ENCODE measurements at places on chromosomes 16 and 17. TPM values are rescaled to one million over a fixed set of nuclear protein-coding genes. Genes with fewer than 3 reads are reported as not detected.

DNA sequence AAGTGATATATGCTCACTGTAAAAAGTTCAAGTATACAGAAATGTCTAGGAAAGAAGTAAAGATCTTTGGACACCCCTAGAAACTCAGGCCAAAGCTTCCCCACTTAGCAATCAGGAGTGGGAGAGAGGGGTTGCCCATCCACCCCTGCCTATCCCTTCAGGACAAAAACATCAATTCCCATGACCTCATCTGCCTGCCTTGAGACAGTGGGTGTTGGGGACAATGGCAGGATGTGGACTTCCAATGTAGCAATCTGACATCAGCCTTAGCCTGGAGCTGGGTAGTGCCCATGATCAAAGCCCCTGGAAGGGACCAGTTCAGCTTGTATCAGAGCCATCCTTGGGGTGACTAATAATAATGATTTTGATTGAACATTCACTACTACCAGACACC is 18.1 kb downstream of the ITPRIPL2 start:
- H3K4me1 ChIP-seq, result peaks cover 48% of the 10 kb centered on the region
- H3K27me3 ChIP-seq, result no peaks in the 10 kb centered on the region
- DNase-seq, result no peak

GRCh38 chr17:77346765-77347164 is 206.0 kb downstream of the SEC14L1 start:
- peaks cover 33% of the 10 kb centered on the region for H3K4me1 ChIP-seq
- no peaks in the 10 kb centered on the region for H3K27me3 ChIP-seq
- peak; percentile 9 for DNase-seq

DNA sequence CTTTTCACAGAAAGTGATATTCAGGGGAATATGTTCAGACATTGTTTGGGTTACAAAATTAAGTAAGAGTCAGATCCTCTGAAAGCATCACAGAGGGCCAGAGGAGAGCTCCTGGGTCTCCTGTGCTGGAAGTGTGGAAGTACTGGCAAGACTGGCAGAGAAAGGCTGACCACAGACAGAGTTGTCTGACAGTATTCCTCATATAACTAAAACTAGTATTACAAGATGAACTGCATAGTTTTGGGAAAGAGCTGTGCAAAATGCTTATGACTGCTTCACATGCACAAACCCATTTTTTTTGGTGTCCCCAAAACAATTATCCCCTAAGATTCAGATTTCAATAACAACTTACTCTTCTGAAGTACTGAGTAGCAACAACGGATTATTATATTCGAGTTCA is 35.2 kb downstream of the N4BP1 start:
- H3K4me3 ChIP-seq, result no peak overlapping the region
- no peaks in the 10 kb centered on the region for H3K27me3 ChIP-seq
- no peaks in the 10 kb centered on the region for H3K36me3 ChIP-seq
- DNase-seq, result no peak
- peaks cover 47% of the 10 kb centered on the region for H3K4me1 ChIP-seq
- no peak overlapping the region for H3K27ac ChIP-seq

DNA sequence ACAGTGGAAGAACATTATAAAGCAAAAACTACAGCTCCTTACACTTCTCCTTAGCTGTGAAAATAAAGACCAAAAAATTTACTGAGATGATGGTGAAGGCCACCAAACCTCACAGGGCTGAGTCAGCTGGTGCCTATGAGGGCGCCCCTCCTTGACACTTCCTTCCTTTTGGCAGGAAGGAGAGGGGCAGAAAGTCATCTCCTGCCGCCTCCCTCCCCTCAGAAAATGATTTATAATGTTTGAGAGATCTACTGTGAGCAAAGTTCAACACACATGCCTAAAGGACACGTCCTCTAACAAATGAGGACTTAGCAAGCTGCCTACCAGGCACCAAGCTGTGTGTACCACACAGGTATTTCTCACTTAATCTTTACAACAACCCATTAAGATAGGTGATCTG is 245.7 kb downstream of the PRKCA start:
- H3K36me3 ChIP-seq, result no peaks in the 10 kb centered on the region
- H3K27ac ChIP-seq, result no peak overlapping the region
- no peaks in the 10 kb centered on the region for H3K27me3 ChIP-seq
- H3K4me3 ChIP-seq, result no peak overlapping the region

DNA sequence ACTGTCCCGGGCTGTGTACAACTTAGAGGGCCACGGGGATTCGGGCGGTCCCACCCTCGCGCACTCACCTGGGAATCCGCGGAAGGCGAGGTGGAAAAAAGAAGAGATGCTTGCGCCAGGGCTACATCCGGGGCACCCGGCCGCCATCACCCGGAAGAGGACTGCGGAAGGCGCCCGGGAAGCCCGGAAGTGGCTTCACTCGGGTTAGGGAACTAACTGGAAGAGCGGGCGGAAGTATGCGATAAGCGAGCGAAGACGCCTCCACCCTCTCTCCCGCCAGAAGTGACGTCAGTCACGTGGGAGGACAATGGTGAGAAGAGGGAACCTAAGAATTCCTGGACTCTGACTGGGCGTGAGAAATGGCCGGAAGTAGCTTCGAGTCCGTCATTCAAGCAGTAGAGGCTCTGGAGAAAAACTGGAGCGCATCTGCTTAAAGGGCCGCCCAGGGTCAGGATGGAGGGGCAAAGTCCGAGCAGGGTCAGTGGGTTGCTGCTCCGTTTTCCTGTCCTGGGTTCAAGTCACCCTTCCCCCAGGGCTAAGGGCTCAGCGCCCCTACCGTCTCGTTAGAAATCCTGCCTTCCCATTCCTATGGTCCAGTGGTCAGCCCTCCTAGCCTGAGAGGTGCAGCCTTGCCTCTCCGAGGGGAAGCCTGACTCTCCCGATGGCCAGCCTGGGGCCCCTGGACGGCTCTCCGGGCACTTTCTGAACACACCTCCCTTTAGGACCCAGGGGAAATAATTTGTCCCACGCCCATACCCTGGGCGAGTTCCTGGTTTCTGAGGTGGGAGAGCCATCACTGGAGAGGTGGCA is at the start of gene CD2BP2:
Gene CD2BP2, minus strand, starts transcription at position 165 of the 810 bp plus-strand sequence. CDS start 627 bp downstream, outside the sequence.
- H3K27me3 ChIP-seq, result no peaks in the 10 kb centered on the region
- peak within 1 kb of the TSS; percentile 95 for H3K27ac ChIP-seq
- DNase-seq, result peak; percentile 98
- H3K36me3 ChIP-seq, result peaks cover 62% of the 10 kb centered on the region
- H3K4me1 ChIP-seq, result peaks cover 53% of the 10 kb centered on the region

Gene NOL3
- total RNA-seq, result 113 TPM

- H3K4me3 ChIP-seq, result no peak overlapping the region
- H3K36me3 ChIP-seq, result no peaks in the 10 kb centered on the region
- no peak overlapping the region for H3K27ac ChIP-seq
- peaks cover 22% of the 10 kb centered on the region for H3K4me1 ChIP-seq
- no peaks in the 10 kb centered on the region for H3K27me3 ChIP-seq
- no peak for DNase-seq
Observed at GRCh38 chr17:81015136-81015535, 19.8 kb upstream of the BAIAP2 start.

DNA sequence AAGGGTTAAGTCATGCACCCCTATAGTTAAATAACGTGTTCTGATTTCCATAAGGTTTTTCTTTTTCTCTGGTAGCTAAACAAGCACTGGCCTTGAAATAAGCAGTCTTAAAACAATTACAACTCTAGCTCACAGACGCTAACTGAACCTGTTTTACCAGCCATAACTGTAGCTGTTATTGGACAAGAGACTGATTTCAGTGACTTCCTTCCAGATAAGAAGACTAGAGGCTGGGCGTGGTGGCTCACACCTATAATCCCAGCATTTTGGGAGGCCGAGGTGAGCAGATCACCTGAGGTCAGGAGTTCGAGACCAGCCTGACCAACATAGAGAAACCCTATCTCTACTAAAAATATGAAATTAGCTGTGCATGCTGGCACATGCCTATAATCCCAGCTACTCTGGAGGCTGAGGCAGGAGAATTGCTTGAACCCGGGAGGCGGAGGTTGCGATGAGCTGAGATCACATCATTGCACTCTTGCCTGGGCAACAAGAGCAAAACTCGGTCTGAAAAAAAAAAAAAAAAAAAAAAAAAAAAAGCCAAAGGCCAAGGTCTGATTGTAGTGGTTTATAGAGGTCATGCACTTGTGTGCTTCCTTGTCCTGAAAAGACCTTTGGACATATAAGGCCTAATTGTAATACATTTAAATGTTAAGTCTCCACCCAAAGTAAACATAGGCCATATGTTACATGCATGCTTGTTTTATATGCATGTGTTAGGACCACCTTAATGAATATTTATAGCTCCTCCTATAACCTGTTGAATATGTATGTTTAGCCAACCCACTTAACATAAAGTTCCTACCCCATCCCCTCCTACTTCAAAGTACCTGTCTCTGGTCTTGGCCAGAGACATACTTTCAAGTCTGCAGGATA is 319.5 kb upstream of the CA10 start:
- H3K27ac ChIP-seq, result no peak overlapping the region
- H3K4me1 ChIP-seq, result no peaks in the 10 kb centered on the region
- H3K36me3 ChIP-seq, result no peaks in the 10 kb centered on the region
- H3K27me3 ChIP-seq, result no peaks in the 10 kb centered on the region
- no peak for DNase-seq
- no peak overlapping the region for H3K4me3 ChIP-seq

DNA sequence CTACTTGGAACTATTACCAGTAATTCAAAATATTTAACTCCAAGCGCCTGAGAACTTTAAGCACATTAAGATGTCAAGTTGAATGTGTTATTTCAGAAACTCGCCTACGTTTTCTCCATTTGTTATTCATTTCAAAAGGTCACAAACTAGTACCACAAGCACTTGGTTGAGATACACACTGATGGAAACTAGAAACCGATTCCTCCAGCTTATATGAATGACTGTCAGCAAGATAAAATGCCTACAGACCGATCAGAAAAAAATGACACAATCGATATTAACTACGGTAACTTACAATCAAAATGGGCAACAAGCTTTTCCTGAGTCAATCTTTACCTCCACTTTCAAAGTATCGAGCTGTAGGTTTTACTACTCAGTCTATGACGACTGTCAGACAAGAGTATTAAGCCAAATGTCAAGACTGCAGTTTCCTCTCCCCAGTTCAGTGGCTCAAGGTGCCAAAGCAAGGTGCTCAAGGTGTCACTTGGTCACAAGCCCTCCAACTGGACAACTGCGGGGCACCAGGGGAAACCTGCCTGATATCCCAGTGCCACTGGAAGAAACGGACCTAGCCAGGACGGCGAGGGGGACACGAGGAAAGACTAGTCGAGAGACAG is 678 bp downstream of the SRP68 start:
- peak overlapping the region; percentile 85 for H3K4me3 ChIP-seq
- H3K4me1 ChIP-seq, result peaks cover 55% of the 10 kb centered on the region
- peak overlapping the region; percentile 76 for H3K27ac ChIP-seq
- H3K36me3 ChIP-seq, result peaks cover 25% of the 10 kb centered on the region
- DNase-seq, result no peak

GRCh38 chr16:50136399-50136798 is 16.7 kb upstream of the TENT4B start:
- no peak for DNase-seq
- no peak overlapping the region for H3K4me3 ChIP-seq
- H3K36me3 ChIP-seq, result no peaks in the 10 kb centered on the region
- no peak overlapping the region for H3K27ac ChIP-seq
- no peaks in the 10 kb centered on the region for H3K4me1 ChIP-seq
- H3K27me3 ChIP-seq, result no peaks in the 10 kb centered on the region

Gene FOXO3B
- total RNA-seq, result 4.6 TPM

Data from suprapubic skin (tissue), 4 donors.